ENCODE measurements at places on chromosomes 16 and 17.

GRCh38 chr17:8479431-8479947, 43.8 kb downstream of the NDEL1 start:
- DNase-seq = no peak

DNA sequence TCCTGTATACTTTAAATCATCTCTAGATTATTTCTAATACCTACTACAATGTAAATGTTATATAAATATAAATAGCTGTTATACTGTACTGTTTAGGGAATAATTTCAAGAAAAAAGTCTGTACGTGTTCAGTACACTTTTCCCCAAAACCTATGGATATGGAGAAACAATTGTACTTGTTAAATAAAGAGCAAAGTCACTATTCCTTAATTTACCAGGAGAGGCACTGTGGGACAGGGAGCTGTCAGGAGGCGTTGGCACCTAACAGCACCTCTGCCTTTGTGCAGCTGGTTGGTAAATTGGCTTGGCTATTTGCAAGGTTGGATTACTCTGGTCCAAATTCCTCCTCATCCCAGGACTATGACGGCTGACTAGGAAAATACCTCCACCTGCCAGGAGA, 28.0 kb downstream of the CRHR1 start:
- DNase-seq = no peak

DNA sequence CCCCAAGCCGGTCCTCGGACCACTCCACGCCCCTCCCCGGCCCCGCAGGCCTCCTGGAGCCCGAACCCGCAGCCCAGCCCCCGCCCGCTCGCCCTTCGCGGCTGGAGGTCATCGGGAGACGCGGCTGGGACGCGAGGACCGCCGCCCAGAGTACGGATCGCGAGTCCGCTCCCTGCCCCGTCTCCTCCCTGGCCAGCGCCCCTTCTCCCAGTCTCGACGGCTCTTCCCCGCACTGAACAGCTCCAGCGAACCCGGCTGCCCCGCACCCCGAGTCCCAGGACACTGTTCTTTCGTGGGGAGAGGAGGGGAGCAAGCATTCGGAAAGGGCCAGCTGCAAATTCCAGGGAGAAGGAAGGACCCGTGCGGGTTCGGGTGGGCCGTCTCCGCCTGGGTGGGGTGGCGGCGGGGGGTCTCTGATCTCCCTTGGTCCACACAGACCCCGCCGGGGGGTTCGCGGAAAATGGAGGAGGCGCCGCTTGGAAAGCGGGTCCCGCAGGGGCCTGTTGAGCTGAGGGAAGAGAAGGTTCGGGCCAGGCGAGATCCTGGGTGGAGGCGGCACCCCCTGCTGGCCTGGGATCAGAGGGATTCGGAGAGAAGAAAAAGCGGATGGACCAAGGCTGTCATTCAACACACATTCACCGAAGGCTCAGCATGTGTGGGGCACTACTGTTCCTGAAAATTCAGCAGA, 632 bp upstream of the RTN4RL1 start:
- DNase-seq = no peak

GRCh38 chr16:66229651-66230050, 136.8 kb upstream of the CDH5 start:
- no peak for DNase-seq

DNA sequence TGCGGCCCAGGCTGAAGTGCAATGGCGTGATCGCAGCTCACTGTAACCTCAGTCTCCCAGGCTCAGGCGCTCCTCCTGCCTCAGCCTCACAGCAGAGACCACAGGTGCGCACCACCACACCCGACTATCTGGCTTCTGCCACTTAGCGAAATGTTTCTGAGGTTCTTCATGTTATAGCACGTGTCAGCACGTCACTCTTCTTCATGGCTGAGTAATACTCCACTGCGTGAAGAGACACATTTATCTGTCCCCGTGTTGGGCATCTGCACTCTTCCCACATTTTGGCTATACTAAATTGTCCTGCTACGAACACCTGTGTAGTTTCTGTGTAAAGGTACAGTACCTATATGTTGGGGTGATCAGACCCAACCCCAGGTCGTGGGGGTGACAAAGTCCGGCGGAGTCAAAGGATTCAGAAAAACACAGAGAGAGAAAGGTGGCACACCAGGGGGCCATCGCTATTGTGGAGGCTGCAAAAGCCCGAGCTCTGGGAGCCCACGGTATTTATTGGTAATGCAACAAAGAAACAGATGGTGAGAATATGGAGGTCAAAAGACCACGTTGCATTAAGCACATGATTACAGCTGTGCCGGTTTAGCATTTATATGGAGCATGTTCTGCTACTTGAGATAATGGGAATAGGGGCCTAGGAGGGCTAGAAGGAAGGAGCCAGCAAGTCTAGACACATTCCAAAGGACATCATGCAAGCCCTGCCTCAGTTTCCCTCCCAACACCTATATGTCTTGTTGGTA, 851 bp upstream of the DPEP1 start:
- DNase-seq = no peak

GRCh38 chr17:7384489-7385081, 3.7 kb downstream of the TNK1 start:
- no peak for DNase-seq

DNA sequence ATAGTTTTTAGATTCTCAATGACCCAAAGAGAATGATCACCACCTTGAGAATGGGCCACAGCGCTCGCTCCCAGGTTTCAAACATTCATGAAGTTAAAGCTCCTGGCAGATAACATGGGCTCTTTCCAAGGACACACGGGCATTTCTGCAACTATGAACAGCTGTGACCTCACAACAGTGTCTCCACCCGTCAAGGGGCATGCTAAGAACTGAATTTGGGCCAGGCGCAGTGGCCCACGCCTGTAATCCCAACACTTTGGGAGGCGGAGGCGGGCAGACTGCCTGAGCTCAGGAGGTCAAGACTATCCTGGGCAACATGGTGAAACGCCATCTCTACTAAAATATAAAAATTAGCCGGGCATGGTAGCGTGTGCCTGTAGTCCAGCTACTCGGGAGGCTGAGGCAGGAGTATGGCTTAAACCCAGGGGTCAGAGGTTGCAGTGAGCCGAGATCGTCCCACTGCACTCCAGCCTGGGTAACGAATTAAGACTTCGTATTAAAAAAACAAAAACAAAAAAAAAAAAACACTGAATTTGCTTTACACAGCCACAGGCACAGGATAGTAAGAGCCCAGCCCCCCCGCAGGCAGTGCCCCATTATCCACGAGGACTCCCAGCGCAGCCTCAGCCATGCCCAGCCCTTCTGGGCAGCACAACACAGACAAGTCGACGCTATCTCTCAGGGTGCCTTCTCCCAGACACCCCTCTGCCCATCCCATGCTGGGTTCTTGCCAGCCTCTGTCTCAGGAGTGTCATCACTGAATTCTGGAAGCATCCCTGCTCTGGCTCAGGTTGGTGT, 7.2 kb downstream of the USP7 start:
- no peak for DNase-seq

DNA sequence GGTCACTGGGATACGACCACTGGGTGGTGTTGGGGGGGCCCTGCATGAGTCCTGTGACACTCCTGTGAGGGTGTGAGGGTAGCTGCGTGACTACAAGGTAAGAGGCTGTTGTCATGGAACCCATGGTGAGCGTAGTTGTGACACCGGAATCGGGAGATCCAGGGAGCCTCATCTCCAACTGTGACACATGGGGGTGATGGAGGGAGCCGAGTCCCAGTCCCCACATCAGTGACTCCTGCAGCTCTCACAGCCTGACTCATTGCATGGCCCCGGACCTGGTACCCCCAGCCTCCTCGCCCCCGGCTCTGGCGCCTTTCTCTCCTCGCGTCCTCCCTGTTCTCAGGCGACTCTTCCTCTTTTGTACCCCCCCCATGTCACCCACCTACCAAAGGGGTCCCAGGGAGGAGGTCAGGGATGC, 14.2 kb downstream of the CDH16 start:
- no peak for DNase-seq

DNA sequence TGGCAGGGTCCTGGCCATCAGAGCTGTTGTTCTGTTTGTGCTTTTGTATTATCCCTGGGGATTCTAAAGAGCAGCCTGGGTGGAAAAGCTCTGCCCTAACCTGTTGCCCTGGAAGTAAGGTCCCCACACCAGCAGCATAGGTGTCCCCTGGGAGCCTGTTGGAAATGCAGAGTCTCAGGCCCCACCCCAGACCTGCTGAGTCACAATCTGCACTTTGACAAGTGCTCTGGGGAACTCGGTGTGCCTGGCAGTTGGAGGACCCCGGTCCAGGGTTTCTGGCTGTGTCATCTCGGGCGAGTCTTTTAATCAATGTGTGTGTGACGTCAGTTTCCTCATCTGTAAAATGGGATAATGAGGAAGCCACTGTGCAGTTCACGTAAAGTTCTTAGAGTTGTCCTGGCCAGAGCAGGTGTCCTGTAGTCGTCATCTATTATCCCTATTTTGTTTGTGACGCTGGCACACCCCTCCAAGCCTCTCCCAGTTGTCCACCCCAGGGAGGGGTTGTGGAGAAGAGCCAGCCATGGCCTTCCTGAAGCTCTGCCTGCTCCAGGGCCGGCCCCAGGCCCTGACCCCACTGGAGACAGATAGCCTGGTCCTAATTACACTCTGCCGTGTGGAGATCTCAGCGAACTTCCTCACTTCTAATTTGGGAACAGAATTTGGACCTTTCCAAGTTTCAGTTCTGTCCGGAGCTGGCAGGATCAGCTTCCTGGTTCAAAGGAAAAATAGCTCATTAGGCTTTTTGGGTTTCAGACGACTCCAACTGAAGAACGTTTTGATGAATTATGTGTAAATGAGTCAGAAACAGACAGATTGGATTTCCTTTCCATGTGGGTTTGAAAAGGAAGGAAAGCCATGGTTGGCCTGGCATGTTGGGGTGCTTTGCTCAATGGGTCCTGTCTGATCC, 295.7 kb upstream of the FOXF1 start:
- DNase-seq = no peak

DNA sequence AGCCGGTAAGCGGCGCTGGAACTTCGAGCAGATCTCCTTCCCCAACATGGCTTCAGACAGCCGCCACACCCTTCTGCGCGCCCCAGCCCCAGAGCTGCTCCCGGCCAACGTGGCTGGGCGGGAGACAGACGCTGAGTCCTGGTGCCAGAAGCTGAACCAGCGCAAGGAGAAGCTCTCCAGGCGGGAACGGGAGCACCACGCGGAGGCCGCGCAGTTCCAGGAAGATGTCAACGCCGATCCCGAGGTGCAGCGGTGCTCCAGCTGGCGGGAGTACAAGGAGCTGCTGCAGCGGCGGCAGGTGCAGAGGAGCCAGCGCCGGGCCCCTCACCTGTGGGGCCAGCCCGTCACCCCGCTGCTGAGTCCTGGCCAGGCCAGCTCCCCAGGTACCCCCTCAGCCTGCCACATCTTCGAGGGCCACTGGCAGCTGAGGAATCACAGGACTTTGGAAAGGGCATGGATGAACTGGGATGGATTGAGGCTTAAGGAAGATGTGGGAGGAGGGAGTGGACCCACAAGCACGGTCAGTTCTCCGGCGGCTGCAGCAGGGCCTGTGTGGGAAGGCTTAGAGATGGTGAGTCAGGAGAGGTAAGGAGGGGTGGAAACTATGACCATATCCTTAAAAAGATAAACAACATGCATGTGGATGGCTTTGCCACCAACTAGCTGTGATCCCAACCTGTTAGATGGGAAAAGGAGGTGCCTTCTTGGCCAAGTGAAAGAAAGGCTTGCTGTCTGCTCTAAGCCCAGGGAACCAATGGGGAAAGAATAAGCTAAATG, 3.4 kb upstream of the LLGL2 start:
- DNase-seq = no peak

GRCh38 chr16:84098939-84099338, 17.8 kb downstream of the MBTPS1 start:
- DNase-seq = no peak

- DNase-seq = peak; percentile 55
Measured at GRCh38 chr17:60305141-60305540, 86.8 kb downstream of the USP32 start.

GRCh38 chr17:61251939-61252865, 147.4 kb upstream of the TBX2 start:
- DNase-seq = peak; percentile 43

DNA sequence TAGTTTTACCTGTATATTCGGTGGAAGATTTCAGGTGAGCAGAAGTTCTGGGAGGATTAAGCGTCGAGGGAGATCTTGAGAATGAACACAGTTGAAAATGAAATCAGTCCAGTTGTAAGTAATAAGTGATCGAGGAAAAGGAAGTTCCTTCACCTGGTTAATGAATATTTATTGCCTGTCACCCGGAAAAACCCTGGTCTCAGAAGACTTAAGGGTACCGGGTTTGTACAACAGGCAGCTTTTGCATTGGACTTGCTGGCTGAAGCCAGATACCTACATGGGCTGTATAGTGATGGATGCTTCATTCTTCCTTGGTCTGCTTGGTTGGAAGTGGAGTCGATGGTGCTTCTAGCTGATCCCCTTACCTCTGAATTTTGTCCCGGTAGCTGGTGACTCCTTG, 72.7 kb downstream of the PRKCA start:
- DNase-seq = no peak

GRCh38 chr17:49899191-49899485, 51.3 kb upstream of the TAC4 start:
- DNase-seq = no peak

DNA sequence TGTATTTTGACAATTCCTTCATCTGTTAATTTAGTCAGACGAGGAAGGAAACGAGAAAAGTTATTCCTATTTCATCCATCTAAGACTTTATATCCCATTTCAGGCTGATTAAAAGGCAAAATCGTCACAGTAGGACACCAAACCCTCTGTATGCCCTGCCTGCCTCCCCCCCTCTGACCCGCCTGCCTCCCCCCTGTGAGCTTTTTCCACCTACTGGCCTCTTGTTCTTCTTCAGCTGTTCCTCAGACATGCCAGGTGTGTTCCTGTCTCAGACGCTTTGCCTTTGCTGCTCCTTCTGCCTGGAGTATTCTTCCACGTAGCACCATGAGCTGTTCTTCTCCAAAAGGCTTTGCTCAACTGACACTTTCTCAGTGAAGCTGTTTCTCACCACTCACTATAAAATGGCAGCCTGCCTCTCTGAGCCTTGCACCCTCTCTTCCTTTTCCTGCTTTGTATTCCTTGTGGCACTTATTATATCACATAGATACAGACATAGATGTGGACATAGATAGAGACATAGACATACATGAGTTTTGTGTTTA, 723.4 kb downstream of the MAF start:
- no peak for DNase-seq

GRCh38 chr17:2784864-2785263, 11.4 kb upstream of the RAP1GAP2 start:
- no peak for DNase-seq

DNA sequence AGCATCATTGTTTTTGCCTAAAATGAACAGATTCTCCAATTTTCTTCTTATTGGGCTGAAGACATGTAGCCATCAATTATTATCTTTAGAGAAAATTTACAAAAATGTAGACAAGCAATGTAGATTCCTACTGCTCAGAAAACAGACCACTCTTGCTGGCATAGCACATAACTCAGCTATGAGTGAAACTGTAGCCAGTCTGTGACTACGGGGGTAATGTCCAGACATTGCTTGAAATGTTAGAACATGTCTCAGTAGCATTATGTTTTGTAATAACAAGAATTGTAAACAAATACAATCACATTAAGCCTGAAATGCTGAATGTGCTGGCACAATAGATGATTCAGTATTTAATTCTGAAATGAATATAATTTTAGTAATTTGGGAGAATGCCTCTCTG, 265.7 kb upstream of the KCNJ16 start:
- DNase-seq = no peak
